Uterus (tissue), 4 donors: ENCODE measurements at places on chromosomes 2 and 18. TPM values are rescaled to one million over a fixed set of nuclear protein-coding genes. Genes with fewer than 3 reads are reported as not detected.

NOP58 gene
- total RNA-seq = 26.8 TPM

GBX2 gene
- total RNA-seq = not detected

GRCh38 chr18:813172-814071 is 1.4 kb upstream of the YES1 start:
- DNase-seq = no peak
- H3K4me3 ChIP-seq = peak overlapping the region; percentile 85
- H3K27me3 ChIP-seq = no peaks in the 10 kb centered on the region
- no peaks in the 10 kb centered on the region for H3K4me1 ChIP-seq
- H3K27ac ChIP-seq = peak overlapping the region; percentile 93

DNA sequence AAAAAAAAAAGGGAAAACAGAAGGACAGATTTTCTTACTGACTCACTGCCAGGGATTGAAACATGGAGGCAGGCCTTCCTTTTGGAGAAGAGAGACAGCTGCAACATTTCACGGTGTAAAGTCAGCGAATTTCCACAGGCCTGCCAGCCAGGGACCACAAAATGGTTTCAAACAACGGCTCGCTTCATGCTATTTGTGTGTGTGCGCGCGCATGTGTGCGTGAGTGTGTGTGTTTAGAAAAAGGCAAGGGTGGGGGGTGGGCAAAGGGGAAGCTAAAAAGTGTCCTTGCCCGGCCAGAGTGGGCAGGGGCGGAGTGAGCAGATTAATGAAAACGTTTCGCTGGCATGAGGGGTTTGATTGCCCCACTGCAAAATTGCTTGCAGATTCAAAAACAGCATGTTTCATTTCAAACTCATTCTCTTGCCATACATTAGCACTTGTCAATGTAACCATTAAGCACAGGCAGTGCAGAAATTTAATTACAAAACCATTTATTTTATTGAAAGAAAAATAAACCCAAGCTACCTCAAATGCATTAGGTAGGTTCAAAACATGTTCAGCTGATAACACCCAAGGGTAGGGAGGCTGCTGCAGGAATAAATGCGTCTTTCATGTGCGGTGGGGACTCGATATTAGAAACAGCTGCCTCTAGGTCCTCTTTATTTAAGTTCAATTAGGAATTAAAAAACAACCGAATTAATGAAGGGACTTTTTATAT is 182.1 kb upstream of the SIX2 start:
- H3K36me3 ChIP-seq = no peaks in the 10 kb centered on the region
- no peak for DNase-seq
- no peak overlapping the region for H3K27ac ChIP-seq
- no peaks in the 10 kb centered on the region for H3K4me1 ChIP-seq

GRCh38 chr2:170362871-170363631 is 185.1 kb downstream of the MYO3B start:
- H3K27ac ChIP-seq = no peak overlapping the region
- DNase-seq = no peak
- H3K27me3 ChIP-seq = no peaks in the 10 kb centered on the region
- no peaks in the 10 kb centered on the region for H3K4me1 ChIP-seq
- H3K4me3 ChIP-seq = no peak overlapping the region
